ENCODE measurements at places on chromosomes 5 and 9.

DNA sequence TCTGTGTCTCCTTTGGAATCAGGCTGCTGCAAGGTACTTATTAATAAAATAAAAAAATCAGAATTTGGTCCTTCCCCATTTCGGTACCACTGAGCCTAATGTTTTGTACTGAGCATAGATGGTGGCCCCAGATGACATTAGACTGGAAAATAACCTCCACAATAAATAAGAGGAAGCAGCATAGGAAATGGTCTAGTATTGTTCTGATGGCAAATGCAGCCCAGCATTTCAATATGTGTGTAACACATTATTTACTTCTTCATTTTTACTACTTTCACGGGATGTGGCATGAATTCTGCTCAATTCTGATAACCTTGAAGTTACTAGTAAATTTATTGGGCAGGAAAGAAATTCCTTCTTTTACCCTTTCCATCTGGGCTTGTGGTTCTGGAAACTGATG lies 295.6 kb downstream of the ADGRV1 start:
- no peak for DNase-seq

DNA sequence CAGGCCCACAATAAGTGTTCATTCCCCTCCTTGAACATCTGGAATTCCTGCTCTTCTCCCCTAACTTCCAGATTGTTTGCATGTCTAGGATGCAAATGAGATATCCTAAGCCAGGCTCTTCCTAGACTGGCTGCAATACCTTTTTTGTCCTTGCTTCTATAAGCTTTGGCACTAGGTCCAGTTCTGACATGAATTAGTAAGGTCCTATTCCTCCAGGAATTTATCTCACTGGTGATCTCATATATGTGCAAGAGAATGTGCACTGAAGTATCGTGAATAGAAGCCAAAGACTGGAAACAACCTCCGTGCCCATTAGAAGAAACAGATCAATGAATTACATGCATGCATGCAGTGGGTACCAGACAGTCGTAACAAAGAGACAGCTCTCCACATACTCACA lies 25.2 kb downstream of the DUSP1 start:
- no peak for DNase-seq

DNA sequence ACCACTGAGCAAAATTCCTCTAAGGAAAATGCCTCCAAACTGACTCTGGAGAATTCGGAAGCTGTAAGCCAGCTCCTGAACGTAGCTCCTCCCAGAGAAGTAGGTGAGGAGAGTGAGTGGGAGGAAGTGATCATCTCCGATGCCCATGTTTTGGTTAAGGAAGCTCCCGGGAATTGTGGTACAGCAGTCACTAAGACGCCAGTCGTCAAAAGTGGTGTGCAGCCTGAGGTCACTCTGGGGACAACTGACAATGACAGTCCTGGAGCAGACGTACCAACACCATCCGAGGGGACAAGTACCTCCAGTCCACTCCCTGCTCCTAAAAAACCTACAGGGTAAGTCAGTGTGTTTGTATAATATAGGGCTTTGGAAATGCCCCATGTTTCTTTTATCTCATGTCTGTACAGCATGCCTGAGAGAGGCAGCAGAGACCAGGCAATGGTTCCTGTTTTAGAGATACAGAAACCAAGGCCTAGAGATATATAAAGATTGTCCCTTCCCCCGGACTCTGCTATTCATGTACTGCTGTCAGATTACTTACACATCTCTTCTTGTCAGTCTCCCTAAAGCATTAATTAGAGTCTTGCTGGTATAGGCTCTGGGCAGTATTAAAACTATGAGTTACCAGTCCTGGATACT lies 23.9 kb downstream of the HMGXB3 start:
- no peak for DNase-seq

- DNase-seq, result no peak
These were observed 83.7 kb upstream of the ORM1 start for GRCh38 chr9:114238891-114239875.

- DNase-seq, result no peak
These were observed 113.8 kb downstream of the TMC1 start for GRCh38 chr9:72635197-72635596.

DNA sequence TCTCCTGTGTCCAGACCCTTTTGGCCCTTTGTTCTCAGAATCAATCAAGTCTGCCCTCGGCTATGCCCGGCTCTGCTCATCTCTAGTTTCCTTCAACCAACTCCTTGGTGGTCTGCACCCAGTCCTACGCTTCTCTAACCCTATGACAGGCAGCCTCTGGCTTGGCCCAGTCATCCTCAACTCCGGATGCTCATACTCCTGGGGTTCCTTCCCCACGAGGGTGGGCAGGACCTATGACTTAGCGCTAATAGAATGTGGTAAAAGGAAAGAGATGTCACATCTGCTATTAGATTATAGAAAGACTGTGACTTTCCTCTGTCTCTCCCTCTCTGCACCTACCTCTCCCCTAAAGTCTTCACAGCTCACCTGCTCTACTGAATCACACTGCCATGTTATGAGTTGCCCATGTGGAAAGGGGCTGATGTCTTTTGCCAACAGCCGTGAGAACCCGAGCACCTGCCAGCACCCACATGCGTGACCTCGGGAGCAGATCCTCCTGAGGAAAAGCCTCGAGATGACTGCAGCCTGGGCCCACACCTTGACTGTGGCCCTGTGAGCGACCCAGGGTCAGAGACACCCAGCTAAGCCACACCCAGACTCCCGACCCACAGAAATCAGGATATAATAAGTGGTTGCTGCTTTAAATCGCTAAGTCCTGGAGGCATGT lies 334.9 kb downstream of the GADD45G start:
- no peak for DNase-seq

DNA sequence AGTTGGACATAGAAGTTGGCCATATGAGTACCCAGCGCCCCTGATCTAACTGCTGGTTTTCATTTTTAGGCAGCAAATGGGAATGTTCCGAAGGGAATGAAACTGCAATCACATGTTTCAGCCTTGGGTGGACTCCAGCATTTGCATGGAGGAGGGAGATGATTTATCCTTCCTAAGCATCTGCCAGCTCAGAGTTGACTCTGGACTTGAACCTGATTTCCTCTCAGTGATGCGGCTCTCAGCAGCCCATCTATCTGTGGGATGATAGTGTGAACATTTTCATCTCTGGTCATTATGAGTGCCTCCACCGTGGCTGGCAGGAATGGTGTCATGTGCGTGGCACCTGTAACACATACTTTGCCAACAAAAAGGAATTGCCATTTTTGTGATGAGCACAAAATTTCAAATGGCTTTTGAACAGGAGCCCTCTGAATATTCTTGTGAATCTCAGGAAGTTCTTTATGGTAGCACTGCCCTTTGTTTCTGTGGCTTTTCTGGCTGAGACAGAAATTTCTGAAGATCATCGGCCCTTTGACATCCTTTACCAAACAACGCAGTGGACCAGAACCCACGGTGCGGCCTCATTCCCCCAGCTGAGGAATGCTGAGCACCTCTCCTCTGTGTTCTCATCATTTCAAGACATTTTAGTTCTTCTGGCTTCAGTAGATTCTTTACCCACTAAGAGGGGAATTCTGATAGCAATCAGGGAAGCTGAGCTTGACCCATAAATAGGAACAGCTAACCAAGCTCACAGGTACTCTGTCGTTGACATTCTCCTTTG lies 28.5 kb downstream of the FUBP3 start:
- no peak for DNase-seq

DNA sequence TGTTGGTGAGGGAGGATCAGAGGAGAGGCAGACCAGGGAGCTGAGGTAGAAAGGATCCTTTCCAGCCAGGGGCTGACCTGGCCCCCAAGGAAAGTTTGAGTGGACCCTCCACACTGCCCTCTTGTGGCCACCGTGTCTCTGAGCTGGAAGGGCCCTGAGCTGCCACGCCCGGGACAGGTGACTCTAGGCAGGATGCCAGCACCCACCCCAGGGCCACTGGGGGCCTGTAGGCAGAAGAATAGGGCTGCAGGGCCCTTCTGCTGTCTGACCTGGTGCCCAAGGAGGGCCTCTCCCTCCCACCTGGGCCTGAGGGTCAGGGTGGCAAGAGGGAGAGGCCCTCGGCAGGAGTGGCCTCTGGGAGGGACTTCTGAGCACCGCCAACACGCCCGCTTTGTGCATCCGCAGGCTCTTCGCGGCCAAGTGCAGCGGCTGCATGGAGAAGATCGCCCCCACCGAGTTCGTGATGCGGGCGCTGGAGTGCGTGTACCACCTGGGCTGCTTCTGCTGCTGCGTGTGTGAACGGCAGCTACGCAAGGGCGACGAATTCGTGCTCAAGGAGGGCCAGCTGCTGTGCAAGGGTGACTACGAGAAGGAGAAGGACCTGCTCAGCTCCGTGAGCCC lies 76.8 kb downstream of the LMX1B start:
- DNase-seq, result no peak

All from KG1 (cell line).